ENCODE measurements at places on chromosomes 1 and 21. TPM values are rescaled to one million over a fixed set of nuclear protein-coding genes. Genes with fewer than 3 reads are reported as not detected.

CFHR1 gene
- not detected for total RNA-seq

ISG15 gene
- 25.8 TPM for total RNA-seq

NOTCH2NLA gene
- 75.4 TPM for total RNA-seq

- H3K36me3 ChIP-seq = no peaks in the 10 kb centered on the region
- H3K4me3 ChIP-seq = no peak overlapping the region
- no peak for DNase-seq
- H3K4me1 ChIP-seq = no peaks in the 10 kb centered on the region
- H3K27me3 ChIP-seq = no peaks in the 10 kb centered on the region
- H3K27ac ChIP-seq = no peak overlapping the region
Observed at GRCh38 chr1:29789910-29790247, 553.6 kb downstream of the PTPRU start.

- H3K4me1 ChIP-seq = peaks cover 16% of the 10 kb centered on the region
- H3K36me3 ChIP-seq = no peaks in the 10 kb centered on the region
- DNase-seq = no peak
Observed at GRCh38 chr1:34166625-34167361, 1.8 kb upstream of the CSMD2 start.
